ENCODE measurements at places on chromosomes 6 and 20. TPM values are rescaled to one million over a fixed set of nuclear protein-coding genes. Genes with fewer than 3 reads are reported as not detected.

The TCF19 gene
- 78.9 TPM for total RNA-seq

The FGD2 gene
- total RNA-seq = 4.9 TPM

The ZNF512B gene
- total RNA-seq = 16.7 TPM

The C6orf15 gene
- not detected for total RNA-seq

The SLC4A11 gene
- 1.8 TPM for total RNA-seq

The PERP gene
- 19.0 TPM for total RNA-seq

The ECT2L gene
- not detected for total RNA-seq

The CFAP206 gene
- not detected for total RNA-seq

The TGM2 gene
- total RNA-seq = 0.38 TPM

The NKX2-2 gene
- total RNA-seq = not detected

The NHLRC1 gene
- total RNA-seq = 0.15 TPM

The TNNC2 gene
- not detected for total RNA-seq

The CALHM4 gene
- total RNA-seq = not detected

The HM13 gene
- 162 TPM for total RNA-seq

The BICRAL gene
- 27.9 TPM for total RNA-seq

The LGSN gene
- total RNA-seq = 0.15 TPM

The LY6G5B gene
- 17.2 TPM for total RNA-seq

The TGM3 gene
- not detected for total RNA-seq

The PRKN gene
- total RNA-seq = 0.13 TPM

The MYMX gene
- total RNA-seq = not detected

The SLC32A1 gene
- not detected for total RNA-seq

The NMBR gene
- total RNA-seq = not detected

The LY6G6D gene
- not detected for total RNA-seq

The BPIFA1 gene
- total RNA-seq = not detected

The COL12A1 gene
- total RNA-seq = not detected

The CD93 gene
- 5.6 TPM for total RNA-seq

The PNPLA1 gene
- total RNA-seq = 0.13 TPM

The HAO1 gene
- not detected for total RNA-seq

The PRR18 gene
- not detected for total RNA-seq

The XKR7 gene
- total RNA-seq = not detected

Data from activated CD4-positive, alpha-beta memory T cell treated with anti-CD3 and anti-CD28 coated beads, Interleukin-2, amount 10 ng/mL, durations not matched to agents 7 days and 5 days (primary cell).